Pancreas (tissue), 10 donors: ENCODE measurements at places on chromosomes 6 and 20.

GRCh38 chr20:38178065-38178491, 13.0 kb upstream of the TGM2 start:
- DNase-seq = no peak

- DNase-seq = no peak
These were observed 21.2 kb downstream of the SERPINB1 start for GRCh38 chr6:2820415-2820814.

DNA sequence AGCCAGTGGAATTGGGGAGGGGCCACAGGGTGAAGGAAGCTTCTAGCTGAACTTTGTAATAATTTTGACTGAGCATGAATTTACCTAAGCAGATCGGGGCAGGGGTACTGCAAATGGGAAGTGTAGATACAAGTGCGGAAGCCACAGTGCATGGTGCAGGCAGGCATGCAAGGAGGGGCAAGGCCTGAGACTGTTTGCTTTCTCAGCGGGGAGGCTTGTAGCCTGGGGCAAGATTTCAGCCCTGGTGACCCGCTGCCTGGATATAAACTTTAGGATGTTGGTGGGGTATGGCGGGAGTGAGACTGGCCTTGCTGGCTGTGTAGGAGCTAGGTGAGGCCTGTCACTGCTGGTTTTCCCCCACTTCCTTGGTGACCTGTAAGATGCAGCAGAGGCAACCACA, 266.4 kb upstream of the PREP start:
- no peak for DNase-seq

GRCh38 chr6:84017709-84018452, 15.7 kb upstream of the MRAP2 start:
- no peak for DNase-seq

DNA sequence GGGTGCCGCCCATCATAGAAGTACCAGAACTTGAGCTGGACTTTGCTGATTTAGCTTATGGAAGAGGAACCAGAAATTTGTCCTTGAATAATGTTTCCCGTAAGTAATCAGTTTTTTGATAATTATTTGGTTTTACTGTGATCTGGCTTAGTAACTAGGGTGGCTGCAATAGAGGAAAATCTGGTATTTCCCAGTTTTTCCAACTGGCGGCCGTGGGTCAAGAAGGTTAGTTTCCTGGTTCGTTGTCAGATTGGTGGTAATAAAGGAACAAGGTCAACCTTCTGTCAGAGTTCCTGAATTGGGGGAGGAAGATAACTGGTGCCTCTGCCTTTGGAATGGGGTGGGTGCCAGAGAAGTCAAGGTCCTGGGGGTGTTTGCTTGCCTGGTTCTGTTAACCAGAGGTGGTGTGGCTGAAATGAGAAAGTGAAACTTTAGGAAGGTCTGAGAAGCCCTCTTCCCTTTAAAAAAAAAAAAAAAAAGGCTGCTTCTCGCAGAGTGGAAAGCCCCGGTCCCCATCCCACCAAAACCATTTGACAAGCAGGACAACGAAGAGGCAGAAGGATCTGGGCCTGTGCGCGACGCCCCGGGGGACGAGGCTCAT, at the start of gene CALHM6:
Gene CALHM6, plus strand, starts transcription at position 45 of the 601 bp plus-strand sequence. Its CDS starts 555 bp downstream, at position 600.
- no peak for DNase-seq

GRCh38 chr6:41367700-41368099, 32.3 kb downstream of the NCR2 start:
- DNase-seq = no peak

DNA sequence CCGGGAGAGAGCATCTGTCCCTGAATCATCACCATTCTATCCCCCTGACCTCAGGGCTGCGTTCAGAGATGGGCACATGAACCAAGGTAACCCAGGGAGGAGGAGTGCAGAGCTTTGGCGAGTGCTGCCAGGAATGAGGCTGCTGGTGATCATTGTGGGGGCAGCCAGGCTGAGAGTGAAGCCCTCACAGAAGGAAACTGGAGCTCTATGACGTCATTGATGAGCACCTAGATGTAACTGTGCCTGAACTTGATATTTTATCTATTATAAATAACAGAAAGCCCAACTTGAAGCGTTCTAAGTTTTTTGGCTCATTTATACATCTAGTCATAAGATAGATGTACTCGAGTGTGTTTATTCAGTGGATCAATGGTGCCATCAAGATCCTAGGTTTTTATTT, 17.3 kb upstream of the TSHZ2 start:
- DNase-seq = no peak

- DNase-seq = no peak
These were observed 47.6 kb downstream of the ALDH8A1 start for GRCh38 chr6:134902074-134902861.

DNA sequence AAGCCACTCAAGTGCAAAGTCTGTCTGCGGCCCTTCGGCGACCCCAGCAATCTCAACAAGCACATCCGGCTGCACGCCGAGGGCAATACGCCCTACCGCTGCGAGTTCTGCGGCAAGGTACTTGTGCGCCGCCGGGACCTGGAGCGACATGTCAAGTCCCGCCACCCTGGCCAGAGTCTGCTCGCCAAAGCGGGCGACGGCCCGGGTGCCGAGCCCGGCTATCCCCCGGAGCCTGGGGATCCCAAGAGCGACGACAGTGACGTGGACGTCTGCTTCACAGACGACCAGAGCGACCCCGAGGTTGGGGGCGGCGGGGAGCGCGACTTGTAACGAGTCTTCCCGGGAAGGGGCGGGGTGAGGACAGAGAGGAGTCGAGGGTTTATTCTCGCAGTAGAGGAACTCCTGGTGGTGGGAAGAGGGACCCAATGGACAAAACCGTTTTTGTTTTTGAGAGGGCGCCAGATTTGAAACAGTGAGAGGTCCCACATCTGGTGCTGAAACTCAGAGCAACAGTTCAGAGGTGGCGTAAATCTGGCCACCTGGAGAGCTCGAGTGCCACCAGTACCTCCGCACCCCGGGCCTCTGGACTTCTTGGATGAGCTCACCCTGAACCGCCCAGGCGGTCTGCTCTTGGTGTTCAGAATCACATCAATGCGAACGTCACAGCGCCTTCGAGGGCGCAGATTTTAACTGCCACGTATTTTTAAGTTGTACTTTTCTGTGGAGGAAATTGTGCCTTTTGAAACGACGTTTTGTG, 8.0 kb downstream of the PRDM13 start:
- no peak for DNase-seq

GRCh38 chr20:1215386-1216170, 10.3 kb upstream of the RAD21L1 start:
- DNase-seq = no peak

- no peak for DNase-seq
These were observed 981.0 kb upstream of the CITED2 start for GRCh38 chr6:140355476-140355875.

DNA sequence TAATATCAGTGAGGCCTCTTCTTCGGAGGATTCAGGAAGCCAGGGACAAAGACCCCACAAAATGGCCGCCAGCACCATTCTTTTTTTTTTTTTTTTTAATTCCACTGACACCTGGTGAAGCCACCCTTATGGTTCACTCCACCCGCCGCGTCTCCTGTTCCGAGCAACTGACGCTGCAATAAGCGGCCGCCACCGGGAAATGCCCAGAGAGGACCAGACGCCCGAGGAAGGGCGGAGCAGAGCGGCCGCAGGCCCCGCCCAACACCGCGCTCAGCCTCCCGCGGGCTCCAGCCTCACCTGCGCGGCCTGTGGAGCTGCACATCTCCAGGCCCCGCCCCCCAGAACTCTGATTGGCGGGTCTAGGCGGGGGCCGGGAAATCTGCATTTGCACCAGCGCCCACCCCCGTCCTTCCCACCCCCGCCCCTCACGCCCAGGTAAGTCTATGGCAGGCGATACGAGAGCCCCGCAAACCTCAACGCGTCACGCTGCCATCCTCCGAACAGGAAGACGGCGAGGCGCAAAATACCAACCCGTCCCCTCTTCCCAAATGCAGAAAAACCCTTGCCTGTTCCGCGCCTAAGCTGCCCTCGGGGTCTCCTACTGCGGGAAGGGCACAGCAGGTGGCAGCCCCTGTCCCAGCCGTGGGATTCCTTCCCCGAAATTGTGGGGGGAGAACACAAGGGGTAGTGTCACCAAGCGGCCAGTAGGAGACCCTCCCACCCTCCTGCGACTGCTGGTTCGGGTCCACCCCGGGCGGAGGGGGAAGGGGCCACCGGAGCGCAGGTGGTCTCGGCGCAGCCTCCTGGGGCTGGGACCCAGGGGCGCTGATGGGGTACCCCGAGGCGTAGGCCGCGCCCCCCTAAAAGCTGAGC, 960 bp downstream of the ATP9A start:
- peak; percentile 96 for DNase-seq

GRCh38 chr6:157063176-157063905, 260.0 kb downstream of the TMEM242 start:
- no peak for DNase-seq

DNA sequence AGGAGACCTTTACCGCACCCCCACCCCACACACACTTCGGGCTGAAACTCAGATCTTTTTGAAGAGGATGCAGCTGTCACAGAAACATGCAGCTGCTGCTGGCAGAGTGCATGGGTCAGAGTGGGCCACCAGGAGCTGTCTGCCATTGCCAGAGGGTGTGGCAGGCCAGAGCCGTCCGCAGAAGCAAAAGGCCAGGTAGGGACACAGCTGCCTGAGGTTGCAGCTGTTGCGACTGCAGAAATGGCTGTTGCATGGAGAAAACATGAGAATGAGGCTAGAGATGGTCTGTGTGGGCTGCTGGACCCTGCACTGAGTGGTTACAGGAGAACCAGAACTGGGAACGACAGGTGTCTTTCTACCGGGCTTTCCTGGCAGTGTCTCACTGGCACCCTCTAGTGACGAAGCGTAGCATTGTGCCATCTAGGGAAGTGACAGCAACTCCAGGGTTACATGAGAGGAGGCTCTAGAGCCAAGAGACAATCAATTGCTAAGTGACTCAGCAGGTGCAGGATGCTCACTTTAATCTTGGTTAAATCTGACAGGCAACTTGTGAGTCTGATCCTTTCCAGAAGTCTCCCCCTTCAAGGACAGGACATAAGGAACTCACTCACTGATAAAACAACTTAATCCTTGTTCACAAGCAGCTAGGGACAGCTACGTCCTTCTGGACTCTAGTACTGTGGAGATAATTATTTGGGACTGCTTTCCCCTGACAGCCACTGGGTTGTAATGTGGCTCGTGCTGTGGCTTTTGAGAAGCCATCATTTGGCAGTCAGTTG, 29.1 kb upstream of the SERPINB9 start:
- peak; percentile 86 for DNase-seq

DNA sequence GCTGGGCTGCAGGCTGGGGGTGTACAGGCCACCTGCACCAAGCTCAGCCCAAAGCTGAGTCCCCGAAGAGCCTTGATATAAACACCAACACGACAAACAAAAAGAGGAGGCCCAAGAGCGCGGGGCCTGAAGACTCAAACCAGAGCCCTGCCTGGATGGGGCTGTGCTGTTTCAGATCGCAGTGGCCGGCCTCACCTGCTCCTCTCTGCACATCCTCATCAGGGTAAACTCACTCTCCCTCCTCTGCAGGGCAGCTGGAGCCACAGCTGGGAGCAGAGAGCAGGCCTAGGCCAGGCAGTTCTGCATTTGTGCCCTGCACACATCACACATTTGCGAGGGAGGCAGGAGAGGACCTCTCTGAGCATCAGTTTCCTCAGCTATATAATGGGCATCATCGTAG, 3.7 kb upstream of the RBM38 start:
- DNase-seq = no peak

GRCh38 chr6:122049341-122049740, 350.1 kb upstream of the HSF2 start:
- DNase-seq = no peak

- no peak for DNase-seq
These were observed 484.8 kb upstream of the JAG1 start for GRCh38 chr20:11158589-11158988.

DNA sequence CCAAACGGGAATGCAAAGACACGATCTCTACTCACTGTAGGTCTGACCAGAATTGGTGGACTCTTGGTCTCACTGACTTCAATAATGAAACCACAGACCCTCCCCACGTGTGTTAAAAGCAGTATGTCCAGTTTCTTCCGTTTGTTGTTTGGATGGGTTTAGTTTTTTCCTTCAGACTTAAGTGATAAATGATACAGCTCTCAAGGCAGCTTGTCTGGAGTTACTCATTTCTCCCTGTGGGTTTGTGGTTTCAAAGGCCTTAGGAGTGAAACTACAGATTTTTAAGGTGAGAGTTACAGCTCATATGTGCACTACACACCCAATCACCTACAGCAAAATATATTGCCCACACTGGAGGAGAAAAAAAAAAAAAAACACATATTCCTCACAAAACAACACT, 86.7 kb upstream of the STMND1 start:
- DNase-seq = no peak

DNA sequence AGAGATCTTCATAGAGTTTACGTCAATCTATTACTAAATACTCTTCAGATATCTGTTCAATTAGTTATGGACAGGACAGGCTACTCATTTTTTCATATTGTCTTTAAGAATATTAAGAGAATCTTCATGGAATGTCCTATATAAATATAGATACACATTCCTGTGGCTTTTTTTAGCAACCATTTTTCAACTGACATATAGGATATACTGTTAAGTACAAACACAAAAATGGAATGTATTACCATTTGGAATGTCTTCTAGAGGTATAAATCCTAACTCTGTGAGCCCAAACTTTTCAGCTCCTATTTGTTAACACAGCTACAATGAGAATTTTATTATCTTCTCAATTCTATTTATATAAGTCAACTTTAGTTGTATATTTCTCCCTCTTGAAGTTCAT, 239.6 kb upstream of the DEFB112 start:
- no peak for DNase-seq
